ENCODE measurements at places on chromosomes 2 and 18. TPM values are rescaled to one million over a fixed set of nuclear protein-coding genes. Genes with fewer than 3 reads are reported as not detected.

DNA sequence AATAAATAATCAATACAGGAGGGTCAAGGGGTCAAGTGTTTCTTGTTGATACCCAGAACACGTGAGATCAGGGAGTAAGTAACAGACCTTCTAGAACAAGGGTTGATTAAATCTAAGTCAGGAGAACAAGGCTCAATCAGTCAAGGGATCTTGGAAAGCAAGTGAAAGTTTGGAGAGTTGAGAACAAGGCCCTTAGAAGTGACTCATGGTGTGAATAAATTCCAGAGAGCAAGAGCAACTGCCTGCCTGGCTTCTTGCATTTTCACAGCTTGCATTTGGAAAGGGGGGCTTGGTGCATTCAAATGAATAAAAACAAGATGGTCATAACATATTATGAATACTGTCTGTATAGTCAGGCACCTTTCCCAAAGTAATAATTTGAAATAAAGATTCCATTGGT, 256.1 kb downstream of the DPP10 start:
- no peak for DNase-seq
- no peaks in the 10 kb centered on the region for H3K4me1 ChIP-seq
- no peak overlapping the region for H3K4me3 ChIP-seq
- H3K27ac ChIP-seq, result no peak overlapping the region
- no peaks in the 10 kb centered on the region for H3K36me3 ChIP-seq
- no peaks in the 10 kb centered on the region for H3K27me3 ChIP-seq

DNA sequence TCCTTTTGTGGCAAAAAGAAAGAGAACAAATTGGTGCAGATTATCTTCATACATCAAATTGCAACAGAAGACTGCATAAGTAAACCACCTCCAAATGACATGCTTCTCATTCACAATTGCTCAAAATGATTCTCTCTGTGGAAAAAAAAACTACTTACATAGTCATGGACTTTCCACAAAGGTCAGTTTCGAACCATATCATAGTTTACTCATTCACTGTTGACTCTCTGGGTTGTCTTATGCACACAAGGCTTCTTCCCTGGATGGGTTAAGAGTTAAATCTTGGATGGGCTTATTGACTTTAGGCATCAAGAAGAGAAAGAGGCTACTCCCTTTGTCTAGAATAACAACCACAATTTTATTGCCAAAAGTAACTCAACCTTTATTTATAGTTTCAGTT, 91.3 kb upstream of the RAB27B start:
- peak; percentile 60 for DNase-seq
- peaks cover 10% of the 10 kb centered on the region for H3K4me1 ChIP-seq
- H3K27me3 ChIP-seq, result no peaks in the 10 kb centered on the region
- no peak overlapping the region for H3K4me3 ChIP-seq

DNA sequence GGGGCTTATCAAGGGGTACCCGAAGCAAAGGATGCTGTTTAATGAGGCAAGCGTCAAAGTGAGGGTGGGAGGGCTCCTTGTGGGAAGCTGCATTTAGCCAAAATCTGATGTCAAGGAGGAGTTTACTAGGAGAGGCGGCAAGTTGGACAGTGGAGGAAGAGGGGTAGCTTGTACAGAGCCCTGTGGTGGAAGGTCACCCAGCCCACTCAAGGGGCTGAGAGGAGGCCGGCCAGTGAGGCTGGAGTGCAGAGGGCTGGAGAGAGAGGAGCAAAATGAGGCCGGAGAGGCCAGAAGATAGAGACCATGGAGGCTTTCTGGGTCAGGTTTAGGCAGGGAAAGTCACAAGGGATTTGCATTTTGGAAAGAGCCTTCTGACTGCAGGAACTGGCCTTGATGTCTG, 49.5 kb downstream of the ASB1 start:
- H3K4me3 ChIP-seq, result no peak overlapping the region
- DNase-seq, result no peak
- no peaks in the 10 kb centered on the region for H3K4me1 ChIP-seq
- no peaks in the 10 kb centered on the region for H3K27me3 ChIP-seq
- no peaks in the 10 kb centered on the region for H3K36me3 ChIP-seq

Gene C1GALT1C1L
- total RNA-seq, result 0.28 TPM

Gene PSTPIP2
- total RNA-seq, result 14.4 TPM

DNA sequence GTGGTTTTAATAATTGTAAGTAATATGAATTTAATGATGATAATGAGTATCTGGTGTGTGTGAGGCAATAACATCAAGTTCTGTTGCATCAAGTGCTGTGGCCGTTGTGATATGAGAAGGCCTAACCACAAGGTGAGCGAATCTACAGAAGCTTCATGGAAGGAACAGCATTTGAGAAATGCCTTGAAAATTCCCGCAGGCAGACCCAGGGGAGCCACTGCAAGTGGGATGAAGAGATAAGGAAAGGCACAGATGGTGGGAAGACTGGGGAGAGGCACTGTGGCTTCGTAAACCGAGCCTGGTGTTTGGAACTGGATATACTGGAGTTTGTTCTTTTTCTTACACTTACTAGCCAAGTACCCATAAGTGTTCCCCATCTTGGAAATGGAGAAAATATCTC, 357.5 kb downstream of the PTPRM start:
- no peaks in the 10 kb centered on the region for H3K27me3 ChIP-seq
- no peak for DNase-seq
- no peak overlapping the region for H3K4me3 ChIP-seq
- H3K27ac ChIP-seq, result no peak overlapping the region
- peaks cover 11% of the 10 kb centered on the region for H3K4me1 ChIP-seq

- H3K4me1 ChIP-seq, result no peaks in the 10 kb centered on the region
- H3K36me3 ChIP-seq, result peaks cover 7% of the 10 kb centered on the region
- H3K27ac ChIP-seq, result no peak overlapping the region
- H3K4me3 ChIP-seq, result no peak overlapping the region
- H3K27me3 ChIP-seq, result no peaks in the 10 kb centered on the region
- no peak for DNase-seq
Measured at GRCh38 chr2:42685303-42685702, 78.6 kb downstream of the OXER1 start.
